ENCODE measurements at places on chromosomes 11 and 22.
A peak's percentile ranks its signal among the peaks of the same experiment; 100 is the strongest.

- peak; percentile 72 for DNase-seq
Measured at GRCh38 chr11:76680518-76681425, 10.2 kb upstream of the LRRC32 start.

- DNase-seq, result no peak
Measured at GRCh38 chr11:8040921-8041285, 40.1 kb upstream of the TUB start.

DNA sequence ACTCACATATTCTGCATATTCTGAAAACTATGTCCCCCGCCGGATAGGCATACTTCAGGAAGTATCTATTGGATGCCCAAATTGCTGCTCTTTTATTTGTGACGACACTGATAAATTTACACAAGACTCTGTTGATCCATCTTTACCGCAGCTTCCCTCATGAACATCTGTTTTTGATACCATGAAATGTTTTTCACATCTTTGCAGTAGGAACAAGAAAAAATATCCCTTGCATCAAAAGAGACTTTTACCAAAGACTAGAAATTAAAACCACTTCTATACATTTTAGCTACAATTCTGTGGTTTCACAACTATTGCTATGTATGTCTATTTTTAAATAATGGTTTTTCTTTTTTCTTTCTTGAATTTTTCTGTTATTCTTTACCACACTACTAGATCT lies 15.3 kb downstream of the POU2AF2 start:
- DNase-seq, result no peak

DNA sequence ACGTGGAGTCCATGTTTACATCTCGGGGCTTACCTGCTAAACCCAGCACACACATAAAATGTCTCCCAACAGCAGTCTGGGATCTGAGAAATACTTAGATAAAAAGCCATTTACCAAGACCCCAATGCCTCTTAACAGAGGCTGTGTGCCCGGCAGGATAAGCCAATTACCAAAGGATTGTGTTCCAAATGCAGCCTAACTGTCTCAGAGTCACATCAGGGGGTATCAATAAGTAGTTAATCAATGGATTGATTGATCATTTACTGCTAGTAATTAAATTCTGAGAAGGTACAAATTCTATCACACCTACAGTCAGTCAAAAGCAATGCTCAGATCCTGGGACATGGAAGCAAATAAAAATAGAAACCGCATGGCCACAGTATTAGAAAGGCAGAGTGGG lies 125.6 kb downstream of the DSCAML1 start:
- no peak for DNase-seq

DNA sequence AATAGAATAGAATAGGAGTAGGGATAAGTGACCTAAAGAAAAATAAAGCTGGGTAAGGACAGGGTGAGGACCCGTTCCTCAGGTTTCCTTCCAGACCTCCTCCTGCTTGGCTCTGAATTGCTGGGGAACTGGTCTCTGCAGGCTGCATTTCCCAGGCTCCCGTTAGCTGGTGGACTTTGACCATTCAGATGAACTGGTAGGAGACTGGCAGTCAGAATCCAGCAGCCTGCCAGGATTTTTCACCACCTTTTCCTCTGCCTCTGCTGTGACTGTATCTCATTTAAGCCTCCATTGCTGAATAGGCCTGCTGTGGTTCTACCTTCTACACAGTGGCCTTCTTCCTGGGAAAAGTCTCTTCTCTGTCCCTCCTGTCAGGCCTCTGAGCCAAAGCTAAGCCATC lies 24.6 kb upstream of the SMPD1 start:
- DNase-seq, result no peak

Measured in stimulated activated CD4-positive, alpha-beta T cell treated with anti-CD3 and anti-CD28 coated beads, Interleukin-4, amount 100 ng/mL, for 24 hours (primary cell).